ENCODE measurements at places on chromosomes 2 and 18. TPM values are rescaled to one million over a fixed set of nuclear protein-coding genes. Genes with fewer than 3 reads are reported as not detected.

- no peaks in the 10 kb centered on the region for H3K27me3 ChIP-seq
- no peaks in the 10 kb centered on the region for H3K4me1 ChIP-seq
- no peak overlapping the region for H3K4me3 ChIP-seq
- no peak overlapping the region for H3K27ac ChIP-seq
- no peaks in the 10 kb centered on the region for H3K36me3 ChIP-seq
- no peak for DNase-seq
These were observed 338.3 kb downstream of the ALK start for GRCh38 chr2:29583104-29583503.

DNA sequence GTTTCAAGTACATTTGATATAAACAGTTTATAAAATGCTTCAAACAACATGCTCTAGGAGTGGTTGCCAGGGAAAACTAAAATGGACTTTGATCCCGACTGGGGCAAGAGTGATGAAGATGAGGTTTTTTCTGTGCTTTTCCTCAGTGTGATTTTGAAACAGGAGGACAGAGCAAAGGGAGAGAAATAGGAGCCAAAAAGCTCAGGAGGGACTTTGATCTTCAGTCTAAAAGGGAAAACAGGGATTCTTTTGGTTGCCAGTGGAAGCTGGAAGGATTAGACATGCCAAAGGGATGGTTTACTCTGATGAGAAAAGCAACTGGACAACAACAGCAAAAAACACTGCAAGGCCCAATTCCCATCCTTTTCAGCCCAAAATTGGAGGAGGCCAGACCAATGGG is 95.5 kb downstream of the LTBP1 start:
- no peak overlapping the region for H3K4me3 ChIP-seq
- no peaks in the 10 kb centered on the region for H3K27me3 ChIP-seq
- H3K4me1 ChIP-seq: no peaks in the 10 kb centered on the region
- no peak for DNase-seq

GRCh38 chr18:31197676-31198075 is 35.0 kb upstream of the DSC1 start:
- H3K36me3 ChIP-seq: no peaks in the 10 kb centered on the region
- H3K27ac ChIP-seq: no peak overlapping the region
- no peaks in the 10 kb centered on the region for H3K4me1 ChIP-seq
- H3K27me3 ChIP-seq: no peaks in the 10 kb centered on the region

DNA sequence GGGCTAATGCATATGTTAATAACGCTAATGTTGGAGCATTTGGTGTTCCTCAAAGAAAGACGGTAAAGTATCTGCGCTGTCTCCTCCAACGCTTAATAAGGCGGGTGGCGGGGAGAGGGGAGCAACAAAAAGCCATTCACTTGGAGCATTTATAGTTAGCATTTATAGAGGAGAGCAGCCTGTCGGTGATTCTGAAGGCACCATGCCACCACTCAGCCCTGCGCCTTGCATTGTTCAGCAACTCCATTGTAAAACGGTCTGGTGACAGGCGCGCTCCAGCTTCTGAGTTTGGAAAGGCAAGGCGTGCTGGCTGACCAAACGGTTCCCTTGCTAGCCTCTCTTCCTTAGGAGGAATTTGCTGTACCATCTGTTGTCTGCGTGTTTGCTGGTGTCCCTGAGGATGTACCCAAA is 83.9 kb downstream of the LYPD1 start:
- H3K4me3 ChIP-seq: no peak overlapping the region
- no peaks in the 10 kb centered on the region for H3K27me3 ChIP-seq
- H3K4me1 ChIP-seq: no peaks in the 10 kb centered on the region
- no peak overlapping the region for H3K27ac ChIP-seq
- DNase-seq: no peak

- DNase-seq: no peak
- H3K27ac ChIP-seq: no peak overlapping the region
- no peaks in the 10 kb centered on the region for H3K36me3 ChIP-seq
- H3K27me3 ChIP-seq: no peaks in the 10 kb centered on the region
- H3K4me1 ChIP-seq: peaks cover 15% of the 10 kb centered on the region
These were observed 89.5 kb upstream of the RBMS1 start for GRCh38 chr2:160583146-160583535.

DNA sequence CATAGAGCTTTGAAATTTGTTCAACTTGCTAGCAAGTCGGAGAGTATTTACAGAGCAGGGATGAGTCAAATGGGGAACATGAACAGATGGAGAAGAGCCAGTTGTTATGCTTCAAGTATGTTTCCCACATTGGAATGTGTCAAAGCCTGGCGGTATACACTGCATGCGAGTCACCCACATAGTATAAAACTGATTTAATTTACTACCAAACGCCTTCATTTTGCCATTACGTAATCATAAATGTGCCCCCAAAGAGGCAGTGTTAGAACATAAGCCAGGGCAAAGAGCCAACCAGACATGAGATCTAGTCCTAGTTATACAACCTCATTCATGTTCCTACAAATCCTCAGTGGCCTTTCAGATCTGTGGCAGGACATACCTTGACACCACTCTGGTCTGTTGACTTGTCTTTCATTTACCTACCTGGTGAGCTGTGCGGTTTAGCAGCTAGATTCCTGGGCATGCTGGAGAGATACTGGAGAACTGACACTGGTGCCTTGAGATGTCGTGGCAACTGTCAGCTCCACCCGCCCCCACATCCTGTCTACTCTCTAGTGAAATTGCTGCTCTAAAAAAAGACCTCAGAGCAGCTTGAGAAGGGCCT is 21.7 kb upstream of the NRP2 start:
- H3K4me3 ChIP-seq: no peak overlapping the region
- H3K36me3 ChIP-seq: no peaks in the 10 kb centered on the region
- DNase-seq: no peak

DNA sequence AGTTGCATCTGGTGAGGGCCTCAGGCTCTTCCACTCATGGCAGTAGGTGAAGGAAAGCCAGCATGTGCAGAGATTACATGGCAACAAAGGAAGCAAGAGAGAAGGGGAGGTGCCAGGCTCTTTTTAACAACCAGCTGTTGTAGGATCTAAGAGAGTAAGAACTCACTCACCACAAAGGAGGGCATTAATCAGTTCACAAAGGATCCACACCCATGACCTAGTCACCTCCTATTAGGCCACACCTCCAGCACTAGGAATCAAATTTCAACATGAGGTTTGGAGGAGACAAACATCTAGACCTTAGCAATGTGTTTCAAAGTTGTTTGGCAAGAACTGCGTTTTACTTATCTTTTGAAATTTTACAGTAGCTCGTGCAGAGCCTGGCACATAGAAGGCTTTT is 20.5 kb upstream of the REG3A start:
- no peaks in the 10 kb centered on the region for H3K27me3 ChIP-seq
- H3K4me3 ChIP-seq: no peak overlapping the region
- H3K27ac ChIP-seq: no peak overlapping the region
- H3K4me1 ChIP-seq: no peaks in the 10 kb centered on the region
- no peaks in the 10 kb centered on the region for H3K36me3 ChIP-seq

DNA sequence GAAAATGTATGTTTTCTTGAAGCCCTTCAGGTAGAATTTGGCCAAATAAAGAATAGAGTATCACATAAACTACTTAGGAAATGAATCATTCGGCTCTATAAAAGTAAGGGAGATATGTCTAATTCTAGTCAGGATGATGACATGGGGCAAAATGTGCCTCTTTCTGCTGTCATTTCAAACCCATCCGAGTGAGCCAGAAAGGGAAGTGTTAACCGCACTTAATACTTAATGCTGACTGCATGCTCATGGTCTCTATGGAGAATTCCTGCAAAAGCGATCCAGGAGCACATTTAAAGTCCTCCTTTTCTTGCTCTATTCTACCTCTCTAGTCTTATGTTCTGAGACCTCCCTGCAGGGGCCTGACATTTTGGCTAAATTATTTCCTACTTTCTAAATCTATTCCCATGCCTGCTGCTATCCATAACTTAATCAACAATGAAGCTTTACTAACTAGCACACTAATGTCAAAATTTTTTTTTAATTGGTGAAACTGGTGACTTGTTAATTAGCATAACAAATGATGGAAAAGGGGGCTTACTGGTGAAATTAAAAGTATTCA is 127.4 kb downstream of the CDC42EP3 start:
- no peaks in the 10 kb centered on the region for H3K4me1 ChIP-seq
- no peak for DNase-seq
- no peaks in the 10 kb centered on the region for H3K36me3 ChIP-seq
- no peak overlapping the region for H3K4me3 ChIP-seq
- no peaks in the 10 kb centered on the region for H3K27me3 ChIP-seq
- no peak overlapping the region for H3K27ac ChIP-seq

HNMT gene
- total RNA-seq: 7.6 TPM

SERPINB7 gene
- not detected for total RNA-seq

SP5 gene
- 0.39 TPM for total RNA-seq

RAPH1 gene
- 23.5 TPM for total RNA-seq
